Fibroblast of skin of right biceps (primary cell): ENCODE measurements at places on chromosomes 12 and 14.

DNA sequence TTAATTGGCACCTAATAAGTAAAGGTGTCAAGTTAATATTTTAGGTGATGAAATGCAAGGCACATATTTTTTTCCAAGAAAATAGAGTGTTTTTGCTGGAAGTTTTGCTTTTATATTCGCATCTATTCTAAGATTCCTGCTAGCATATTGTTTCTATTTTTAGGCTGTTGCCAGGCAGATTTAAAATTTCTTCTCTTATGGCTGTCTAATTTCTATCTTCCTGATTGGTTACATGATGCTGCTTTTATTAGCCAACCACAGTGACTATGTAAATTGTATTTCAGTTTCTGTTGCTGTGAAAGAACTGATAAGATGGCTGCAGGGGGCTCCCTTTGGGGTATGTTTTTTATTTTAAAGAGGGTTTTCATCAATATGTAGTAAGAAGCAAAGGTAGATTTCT is 42.7 kb downstream of the ATF7IP start:
- DNase-seq = peak; percentile 46

GRCh38 chr12:5051334-5051733 is 7.7 kb downstream of the KCNA5 start:
- DNase-seq = no peak

DNA sequence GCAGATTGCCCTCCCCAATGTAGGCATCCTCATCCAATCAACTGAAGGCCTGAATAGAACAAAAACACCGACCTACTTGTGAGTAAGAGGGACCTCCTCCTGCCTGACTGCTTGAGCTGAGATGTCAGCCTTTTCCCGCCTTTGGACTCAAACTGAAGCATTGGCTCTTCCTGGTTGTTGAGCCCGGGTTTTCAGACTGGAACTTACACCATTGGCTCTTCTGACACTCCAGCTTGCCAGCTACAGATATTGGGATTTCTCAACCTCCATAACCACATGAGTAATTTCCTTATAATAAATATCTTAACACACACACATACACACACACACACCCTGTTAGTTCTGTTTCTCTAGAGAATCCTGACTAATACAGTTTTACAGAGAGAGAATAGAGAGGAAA is 173.4 kb upstream of the NTF3 start:
- peak; percentile 97 for DNase-seq

DNA sequence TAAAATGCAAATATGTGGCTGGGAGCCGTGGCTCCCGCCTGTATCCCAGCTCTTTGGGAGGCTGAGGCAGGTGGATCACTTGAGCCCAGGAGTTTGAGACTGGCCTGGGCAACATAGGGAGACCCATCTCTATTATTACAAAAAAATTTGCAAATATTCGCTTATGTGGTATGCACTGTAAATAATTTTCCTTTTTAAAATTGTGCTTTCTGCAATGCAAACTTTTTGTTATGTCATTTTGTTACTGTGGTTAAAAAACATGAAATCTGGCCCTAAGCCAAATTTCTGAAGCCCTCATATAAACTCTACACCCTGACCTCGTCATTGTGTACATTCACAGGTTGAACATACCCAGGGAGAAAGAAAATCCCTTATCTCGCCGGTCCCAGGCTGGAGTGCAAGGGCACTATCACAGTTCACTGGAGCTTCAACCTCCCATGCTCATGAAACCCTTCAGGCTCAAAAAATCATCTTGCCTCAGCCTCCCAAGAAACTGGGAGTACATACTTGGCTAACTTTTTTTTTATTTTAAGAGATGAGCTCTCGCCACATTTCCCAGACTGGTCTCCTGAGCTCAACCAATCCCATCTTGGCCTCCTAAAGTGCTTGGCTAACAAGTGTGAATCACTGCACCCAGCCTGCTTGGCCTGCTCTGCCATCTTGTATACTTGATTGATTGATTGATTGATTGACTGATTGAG is 24.7 kb downstream of the TRAPPC6B start:
- no peak for DNase-seq
